ENCODE measurements at places on chromosomes 7 and 10.

DNA sequence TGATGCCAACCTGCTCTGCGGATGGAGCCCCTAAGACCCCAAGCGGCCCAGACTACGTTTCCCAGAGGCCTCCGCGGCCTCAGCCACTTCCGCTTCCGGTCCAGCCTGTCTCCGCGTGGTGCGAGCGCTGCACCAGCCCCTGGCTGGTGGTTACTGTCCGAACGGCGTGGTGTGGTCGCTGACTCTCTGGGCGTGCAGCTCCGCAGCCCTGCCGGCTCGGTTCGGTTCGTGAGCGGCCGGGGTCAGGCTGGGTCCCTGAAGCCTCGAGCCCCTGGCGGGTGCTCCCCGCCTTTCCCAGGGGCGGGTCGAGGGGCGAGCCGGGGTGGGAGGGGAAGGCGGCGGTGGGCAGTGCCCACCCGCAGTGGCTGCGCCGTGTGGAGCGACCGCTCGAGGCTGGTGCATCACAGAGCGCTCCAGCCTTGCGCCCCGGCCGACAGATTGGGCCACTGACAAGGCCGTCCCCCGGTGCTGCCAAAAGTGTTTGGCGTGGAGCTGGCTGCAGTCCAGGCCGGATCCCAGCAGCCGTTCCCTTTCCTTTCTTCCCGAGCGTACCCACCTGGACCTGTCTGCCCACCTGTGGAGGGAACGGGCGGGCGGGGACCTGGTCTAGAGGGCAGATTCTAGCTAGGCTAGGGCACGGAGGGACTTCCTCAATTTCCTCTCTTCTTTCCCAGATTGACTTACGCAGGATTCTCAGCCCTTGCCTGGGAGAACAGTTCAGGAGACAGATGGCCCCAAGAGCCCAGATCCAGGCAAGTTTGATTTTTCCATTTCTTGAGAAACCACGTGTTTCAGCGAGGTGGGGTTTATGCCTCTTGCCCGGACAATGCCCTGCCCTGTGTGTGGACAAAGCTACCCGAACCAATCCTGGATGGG, at the start of gene ZNF485:
Gene ZNF485, plus strand, starts transcription at position 116 of the 876 bp plus-strand sequence. Its CDS starts 613 bp downstream, at position 729.
- DNase-seq: peak; percentile 68

GRCh38 chr7:116979430-116979829, 26.1 kb downstream of the ST7 start:
- DNase-seq: no peak

DNA sequence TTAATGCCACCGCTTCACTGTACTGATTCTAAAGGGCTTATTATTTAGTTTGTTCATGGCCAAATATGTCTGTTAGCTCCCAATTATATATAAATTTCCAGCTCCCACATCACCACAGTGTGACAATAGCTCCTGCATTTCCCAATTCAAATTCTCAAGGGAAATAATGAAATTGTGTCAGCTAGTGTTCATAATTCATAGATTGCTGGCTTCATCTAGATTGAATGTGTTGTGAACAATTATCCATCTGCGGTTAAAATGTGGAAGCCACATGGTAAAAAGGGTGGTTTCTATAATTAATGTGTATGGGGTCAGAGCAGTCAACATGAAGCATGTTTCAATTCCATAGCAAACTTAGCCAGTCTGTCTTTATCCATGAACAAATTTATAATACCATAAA, 154.3 kb downstream of the SEMA3E start:
- no peak for DNase-seq

DNA sequence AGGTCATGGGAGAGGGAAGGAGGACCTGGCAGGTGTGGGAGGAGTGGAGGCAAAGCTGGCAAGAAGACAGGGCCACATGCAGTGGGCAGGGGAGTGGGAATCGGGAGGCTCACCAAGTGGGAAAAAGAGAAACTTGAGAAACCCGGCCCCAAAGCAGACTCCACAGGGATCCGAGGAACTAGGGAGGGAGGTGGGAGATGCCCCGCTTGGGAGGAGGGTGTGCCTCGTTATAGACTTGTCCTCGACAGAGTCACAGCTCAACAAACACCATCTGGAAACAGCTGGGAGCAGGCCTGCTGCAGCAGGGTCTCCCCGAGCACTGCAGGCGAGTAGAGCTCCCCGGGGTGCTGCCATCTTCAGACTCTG, 54.8 kb downstream of the MKI67 start:
- no peak for DNase-seq

DNA sequence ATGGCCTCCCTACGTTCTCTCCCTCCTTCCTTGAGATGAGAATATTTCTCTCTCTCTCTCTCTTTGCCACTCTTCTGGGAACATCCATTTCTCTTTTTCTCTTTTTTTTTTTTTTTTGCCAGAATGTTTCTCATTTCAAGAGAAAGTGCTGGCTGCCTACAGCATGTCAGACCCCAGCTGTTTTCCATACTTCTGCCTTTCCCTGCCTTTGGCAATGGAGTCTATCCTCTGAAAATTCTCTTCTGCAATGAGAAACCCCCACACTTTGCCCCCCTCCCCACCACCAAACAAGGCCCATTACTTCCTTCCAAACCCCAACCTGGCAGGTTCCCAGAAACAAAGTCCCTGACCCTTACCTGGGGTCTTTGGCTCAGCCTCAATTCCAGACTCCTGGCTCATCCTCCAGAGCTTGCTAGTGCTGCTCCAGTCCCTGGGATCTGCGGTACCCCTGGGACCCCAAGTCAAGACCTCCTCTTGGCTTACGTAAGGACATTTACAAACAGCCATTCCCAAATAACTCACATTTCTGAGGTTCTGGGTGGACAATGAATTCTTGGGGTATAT, 17.4 kb upstream of the CCL26 start:
- DNase-seq: no peak

GRCh38 chr10:22322641-22323160, 1.8 kb downstream of the BMI1 start:
- no peak for DNase-seq

DNA sequence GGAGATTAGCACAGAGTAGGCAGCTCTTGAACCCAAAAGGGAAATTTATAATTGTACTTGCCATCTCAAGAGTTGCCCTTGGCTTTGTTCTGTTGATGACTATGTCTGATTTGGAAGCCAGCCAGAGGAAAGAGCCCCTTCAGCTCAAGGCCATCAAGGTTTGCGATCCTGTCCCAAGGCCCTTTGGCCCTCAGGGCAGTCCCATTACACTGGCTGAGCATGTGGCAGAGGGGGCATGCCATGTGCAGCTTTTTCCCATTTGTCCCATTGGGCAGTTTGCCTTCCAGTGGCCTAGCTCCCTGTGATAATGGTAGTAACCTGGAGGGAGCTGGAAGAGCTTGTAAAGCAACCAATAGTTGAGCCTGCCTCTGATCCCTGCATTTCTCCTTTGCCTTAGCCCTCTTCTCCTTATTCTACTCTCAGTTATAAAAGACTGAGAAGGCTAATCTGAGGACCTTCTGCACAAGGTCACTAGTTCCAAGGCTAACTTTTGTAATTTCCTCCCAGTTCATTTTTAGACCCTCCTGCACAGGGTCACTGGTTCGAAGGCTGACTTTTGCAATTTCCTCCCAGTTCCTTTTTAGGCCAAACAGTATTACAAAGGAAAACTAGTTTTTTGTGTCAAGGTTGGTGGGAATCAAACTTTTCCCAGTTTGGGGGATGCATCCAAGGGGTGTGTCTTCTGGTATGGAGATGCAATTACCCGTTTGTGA, 31.0 kb upstream of the ARHGAP12 start:
- DNase-seq: peak; percentile 29

- DNase-seq: peak; percentile 71
These were observed 649 bp downstream of the ACTR3B start for GRCh38 chr7:152759949-152760853.

- peak; percentile 38 for DNase-seq
These were observed 145.4 kb downstream of the LRRC4 start for GRCh38 chr7:127885843-127886242.

DNA sequence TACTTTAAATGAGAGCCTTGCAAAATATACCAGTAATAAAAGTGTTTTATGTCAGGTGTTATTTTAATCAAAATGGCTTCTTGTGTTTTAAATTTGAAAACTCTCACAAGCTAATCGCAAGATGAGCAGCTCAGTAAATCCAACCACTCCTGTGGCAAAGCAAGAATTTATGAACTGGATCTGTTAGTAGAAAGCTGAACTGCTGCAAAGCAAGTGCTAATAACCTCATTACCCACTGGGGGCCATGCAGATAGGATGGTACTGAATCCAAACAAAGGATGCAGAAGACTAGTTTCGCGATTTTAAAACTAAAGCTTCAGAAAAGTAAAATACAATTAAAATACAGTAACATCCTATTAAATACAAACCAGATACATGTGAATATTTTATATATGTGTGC, 468.0 kb downstream of the PARD3 start:
- no peak for DNase-seq

GRCh38 chr7:31465285-31465684, 48.6 kb upstream of the ITPRID1 start:
- DNase-seq: peak; percentile 6

DNA sequence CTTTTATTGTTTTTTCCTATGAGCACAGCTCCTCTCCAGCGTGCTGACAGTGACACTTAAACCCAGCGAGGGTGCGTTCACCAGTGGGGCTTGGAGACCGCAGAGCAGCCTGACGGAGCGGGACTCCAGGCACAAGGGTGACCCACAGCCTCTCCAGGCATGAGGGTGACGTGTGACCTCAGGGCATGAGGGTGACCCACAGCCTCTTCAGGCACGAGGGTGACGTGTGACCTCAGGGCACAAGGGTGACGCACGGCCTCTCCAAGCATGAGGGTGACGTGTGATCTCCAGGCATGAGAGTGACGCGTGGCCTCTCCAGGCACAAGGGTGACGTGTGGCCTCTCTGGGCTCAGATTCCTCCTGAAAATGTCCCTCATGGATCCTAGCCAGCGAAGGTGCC, 164.3 kb upstream of the TCERG1L start:
- DNase-seq: no peak

GRCh38 chr7:68547799-68548198, 1050.5 kb upstream of the AUTS2 start:
- DNase-seq: no peak

DNA sequence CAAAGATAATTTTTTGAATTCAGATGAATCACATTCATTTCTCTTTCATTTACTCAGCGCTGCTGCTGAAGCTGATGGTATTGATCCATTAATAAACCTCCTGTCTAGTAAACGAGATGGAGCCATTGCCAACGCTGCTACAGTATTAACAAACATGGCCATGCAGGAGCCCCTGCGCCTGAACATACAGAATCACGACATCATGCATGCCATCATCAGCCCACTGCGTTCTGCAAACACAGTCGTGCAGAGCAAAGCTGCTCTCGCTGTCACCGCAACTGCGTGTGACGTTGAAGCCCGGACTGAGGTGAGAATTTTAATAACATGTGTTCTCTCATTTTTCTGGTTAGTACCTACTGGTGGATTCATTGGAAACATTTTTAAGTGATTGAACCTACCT, 70.2 kb downstream of the ARMC3 start:
- no peak for DNase-seq

- no peak for DNase-seq
These were observed 16.1 kb upstream of the PCLO start for GRCh38 chr7:83178796-83179195.

Data from suppressor macrophage treated with lipopolysaccharide for 1 hour (primary cell).